Activated CD8-positive, alpha-beta memory T cell treated with anti-CD3 and anti-CD28 coated beads for 36 hours (primary cell): ENCODE measurements at places on chromosomes 2 and 18. TPM values are rescaled to one million over a fixed set of nuclear protein-coding genes. Genes with fewer than 3 reads are reported as not detected.

The CAMKMT gene
- 12.0 TPM for total RNA-seq

The ALKAL2 gene
- total RNA-seq = not detected

The TLX2 gene
- total RNA-seq = 0.25 TPM

The GPBAR1 gene
- 0.38 TPM for total RNA-seq
